ENCODE measurements at places on chromosomes 5 and 9.

- DNase-seq, result peak; percentile 15
Observed at GRCh38 chr5:150295172-150295634, 5.6 kb upstream of the CAMK2A start.

DNA sequence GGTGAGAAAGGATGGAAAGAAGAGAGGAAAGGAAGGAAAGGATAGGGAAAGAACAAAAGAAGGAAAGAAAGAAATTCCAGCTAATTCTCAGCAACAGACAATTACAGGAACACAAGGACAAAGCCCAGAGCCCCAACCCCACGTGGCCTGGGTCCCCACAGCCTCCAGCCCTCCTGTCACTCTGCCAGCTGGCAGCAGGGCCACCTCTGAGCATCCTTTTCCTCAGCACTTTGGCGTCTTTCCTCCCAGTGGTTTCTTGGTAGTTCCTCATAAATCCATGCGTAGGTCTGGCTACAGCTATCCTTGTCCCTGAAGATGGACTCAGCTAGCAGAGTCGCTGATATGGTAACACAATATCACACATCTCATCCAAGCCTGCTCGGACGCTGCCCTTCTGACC lies 28.3 kb downstream of the ADAMTS2 start:
- DNase-seq, result no peak

GRCh38 chr5:155389498-155389897 lies 375.9 kb downstream of the KIF4B start:
- no peak for DNase-seq

- DNase-seq, result no peak
Observed at GRCh38 chr9:89755821-89756220, 151.0 kb downstream of the GADD45G start.

- DNase-seq, result no peak
Observed at GRCh38 chr9:27851858-27852257, 278.6 kb upstream of the C9orf72 start.

- DNase-seq, result no peak
Observed at GRCh38 chr5:149110406-149110805, 30.9 kb upstream of the ABLIM3 start.

GRCh38 chr5:124133406-124133805 lies 613.0 kb downstream of the ZNF608 start:
- DNase-seq, result no peak

DNA sequence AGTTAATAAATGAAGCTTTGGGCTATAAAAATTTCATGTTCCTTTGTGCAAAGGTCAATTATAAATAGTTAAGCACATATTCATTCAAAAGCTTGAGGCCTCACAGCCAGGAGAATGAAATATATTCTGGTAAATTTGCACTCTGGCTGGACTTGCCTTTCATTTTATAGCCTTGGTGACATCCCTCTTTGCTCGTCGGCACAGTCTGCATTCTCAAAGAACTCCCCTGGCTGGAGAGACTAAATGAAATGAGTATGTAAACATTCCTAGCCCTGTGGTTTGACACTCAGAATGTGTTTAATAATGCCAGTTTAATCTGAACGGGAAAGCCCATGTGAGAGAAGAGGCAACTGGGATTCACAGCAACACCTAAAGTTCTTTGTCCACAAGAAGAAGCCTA lies 285.6 kb downstream of the BRINP1 start:
- no peak for DNase-seq

- DNase-seq, result no peak
Observed at GRCh38 chr5:14426521-14426920, 155.1 kb upstream of the OTULINL start.

- no peak for DNase-seq
Observed at GRCh38 chr5:172837640-172838039, 3.6 kb downstream of the ERGIC1 start.

DNA sequence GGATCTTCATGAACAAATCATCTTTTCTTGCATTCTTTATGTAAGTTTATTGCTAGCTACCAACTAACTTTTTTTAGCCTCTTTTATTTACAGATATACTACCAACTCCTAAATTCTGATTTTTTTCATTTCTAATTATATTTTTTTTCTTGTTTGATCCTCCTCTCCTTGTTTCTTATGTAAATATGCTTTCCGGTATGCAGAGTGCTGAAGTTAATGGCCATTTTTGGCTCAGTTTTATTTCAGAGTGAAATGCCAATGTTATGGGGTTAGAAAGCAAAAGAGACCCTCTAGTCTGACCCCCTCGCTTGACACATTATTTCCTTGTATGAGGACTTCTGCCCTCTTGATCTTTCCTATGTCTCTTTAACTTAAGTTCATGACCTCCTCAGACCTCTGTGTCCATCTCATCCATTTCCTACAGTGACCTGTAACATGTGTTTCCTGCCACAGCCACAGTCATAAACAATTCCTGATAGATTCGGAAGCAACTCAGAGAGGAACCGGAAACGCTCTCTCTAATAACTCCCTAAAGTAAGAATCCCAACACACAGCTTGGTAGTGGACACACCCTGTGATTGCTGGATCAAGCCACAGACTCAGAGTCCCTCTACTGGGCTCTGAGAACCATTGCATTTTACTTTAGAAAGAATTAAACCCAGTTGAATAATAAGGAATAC lies 42.9 kb upstream of the AFAP1L1 start:
- DNase-seq, result peak; percentile 88

GRCh38 chr9:137488327-137488653 lies 29.2 kb upstream of the NSMF start:
- DNase-seq, result no peak

DNA sequence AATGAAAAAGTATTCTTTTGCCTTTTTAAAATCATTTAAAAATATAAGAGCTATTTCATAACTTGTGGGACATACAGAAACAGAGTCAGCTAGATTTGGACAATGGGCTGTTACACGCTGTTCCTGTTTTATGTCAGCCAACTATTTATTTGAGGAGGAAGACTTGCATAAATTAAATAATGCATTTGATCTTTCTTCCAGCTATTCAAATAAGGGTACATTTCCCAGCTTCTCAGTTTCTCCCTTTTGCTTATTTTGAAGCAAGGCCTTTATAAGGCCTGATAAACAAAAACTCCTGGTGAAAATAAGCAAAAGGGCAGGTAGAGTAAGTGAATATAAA lies 6.5 kb downstream of the STOM start:
- DNase-seq, result no peak
